ENCODE measurements at places on chromosomes 7 and 10.

DNA sequence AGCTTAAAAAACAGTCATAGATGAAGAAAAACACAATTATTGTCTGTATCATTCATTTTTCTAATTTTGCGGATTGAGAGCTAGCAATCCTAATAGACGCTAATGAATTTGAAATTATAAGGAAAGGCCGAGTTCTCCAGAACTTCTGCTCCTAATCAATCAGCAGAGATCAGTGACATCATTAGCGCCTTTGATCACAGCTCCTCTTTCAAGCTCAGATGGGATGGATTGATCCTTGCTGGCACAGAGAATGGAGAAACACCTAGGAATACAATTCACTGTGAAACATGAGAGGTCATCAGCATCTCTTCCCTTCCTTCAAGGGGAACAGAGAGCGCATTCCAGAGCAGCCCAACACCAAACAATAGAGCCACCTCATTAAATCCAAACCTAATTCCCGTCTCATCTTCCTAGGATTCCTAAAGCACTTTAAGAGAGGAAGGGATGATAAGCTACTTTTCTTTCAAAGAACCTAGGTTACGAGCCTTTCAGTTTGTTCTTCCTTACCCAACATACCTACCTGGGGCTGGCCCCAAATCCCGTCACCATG is 24.4 kb downstream of the GLI3 start:
- DNase-seq = no peak

DNA sequence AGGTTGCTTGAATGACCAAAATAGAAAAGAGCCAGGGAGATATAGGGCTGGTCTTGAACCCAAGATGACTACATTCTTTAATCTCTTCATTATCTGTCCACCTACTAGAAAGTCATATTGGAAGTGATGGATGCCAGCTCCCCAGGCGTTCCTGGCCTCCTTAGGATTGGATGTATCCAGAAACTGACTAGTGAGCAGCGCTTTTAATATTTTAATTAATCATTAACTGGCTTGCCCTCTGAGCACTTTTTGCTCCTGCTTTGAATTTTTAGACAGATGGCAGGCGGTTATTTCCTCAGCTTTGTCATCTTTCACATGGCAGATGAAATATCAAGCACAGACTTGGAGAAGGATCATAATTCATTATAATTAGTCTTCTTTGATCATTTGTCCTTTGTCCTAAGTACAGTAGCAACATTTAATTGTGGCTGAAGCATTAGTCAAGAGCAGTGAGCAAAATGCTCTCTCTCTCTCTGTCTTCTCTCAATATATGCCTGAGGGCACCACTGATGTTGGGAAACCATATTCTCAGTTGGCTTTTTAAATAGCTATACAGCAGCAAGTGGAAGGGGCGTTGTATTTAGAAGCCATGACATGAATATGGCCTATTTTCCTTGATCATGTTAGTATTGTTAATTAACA is 588.0 kb downstream of the NRG3 start:
- DNase-seq = no peak

- no peak for DNase-seq
Observed at GRCh38 chr10:78321000-78321399, 287.3 kb downstream of the RPS24 start.

DNA sequence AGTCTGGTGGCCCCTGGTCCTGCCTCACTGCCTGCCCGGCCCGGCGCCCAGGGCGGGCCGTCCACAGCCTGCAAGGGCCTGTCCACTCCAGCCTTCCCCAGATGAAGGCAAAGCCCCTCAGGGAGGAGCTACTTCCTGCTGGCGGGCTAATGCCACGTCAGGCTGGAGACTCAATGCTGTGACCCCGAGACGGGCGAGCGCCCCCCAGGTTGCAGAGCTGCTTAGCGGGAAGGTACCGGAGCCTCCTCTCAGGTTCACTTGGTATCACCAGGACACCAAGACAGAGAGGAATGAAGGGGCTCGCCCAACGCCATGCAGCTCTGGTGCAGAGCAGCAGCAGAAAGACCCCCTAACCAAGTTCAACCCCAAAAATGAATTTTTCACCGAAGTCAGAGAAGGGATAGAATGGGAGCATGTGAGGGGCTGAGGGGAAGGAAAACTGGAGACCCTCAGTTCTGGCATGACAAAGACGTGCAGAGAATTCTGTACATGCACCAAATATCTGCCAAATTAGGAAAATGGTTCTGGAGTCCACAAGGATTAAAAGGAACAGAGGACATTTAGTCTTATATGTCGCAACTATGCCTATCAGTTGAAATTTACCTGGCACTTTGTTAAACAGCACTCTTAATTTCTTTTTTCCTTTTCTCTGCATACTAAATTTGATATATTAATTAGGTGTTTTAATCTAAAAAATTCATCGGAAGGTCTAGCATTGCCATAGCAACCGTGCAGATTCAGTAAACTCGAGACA is 2.8 kb downstream of the STK32C start:
- DNase-seq = no peak

GRCh38 chr7:80581486-80582260 is 56.8 kb upstream of the CD36 start:
- no peak for DNase-seq

DNA sequence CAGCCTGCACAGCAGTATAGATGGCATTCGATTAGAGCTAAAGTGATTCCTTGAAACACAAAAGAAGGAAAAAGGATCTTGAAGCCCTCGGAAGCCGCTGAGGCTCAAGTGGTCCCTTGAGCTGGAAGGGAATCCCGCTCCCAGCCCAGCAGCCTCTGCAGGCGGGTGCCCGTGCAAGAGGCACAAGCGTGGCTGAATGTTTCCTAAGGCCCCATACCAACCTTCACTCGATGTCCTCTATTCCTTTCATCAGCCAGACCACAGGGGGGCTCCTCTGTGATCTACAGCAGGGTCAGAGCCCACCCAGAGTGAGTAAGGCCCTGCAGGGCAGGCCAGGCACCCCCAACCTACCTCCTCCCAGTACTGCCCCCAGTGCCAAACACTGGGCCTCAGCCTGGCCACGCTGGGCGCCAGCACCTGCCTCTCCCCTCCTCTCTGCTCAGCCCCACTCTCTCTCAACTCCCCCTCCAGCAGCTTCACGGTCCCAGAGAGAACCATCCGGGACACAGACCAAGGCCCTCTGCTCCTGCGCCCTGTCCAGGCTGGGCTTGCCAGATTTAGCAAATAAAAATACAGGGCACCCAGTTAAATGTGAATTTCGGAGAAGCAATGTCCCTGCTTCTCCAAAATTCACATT is 30.5 kb downstream of the EBF3 start:
- no peak for DNase-seq

DNA sequence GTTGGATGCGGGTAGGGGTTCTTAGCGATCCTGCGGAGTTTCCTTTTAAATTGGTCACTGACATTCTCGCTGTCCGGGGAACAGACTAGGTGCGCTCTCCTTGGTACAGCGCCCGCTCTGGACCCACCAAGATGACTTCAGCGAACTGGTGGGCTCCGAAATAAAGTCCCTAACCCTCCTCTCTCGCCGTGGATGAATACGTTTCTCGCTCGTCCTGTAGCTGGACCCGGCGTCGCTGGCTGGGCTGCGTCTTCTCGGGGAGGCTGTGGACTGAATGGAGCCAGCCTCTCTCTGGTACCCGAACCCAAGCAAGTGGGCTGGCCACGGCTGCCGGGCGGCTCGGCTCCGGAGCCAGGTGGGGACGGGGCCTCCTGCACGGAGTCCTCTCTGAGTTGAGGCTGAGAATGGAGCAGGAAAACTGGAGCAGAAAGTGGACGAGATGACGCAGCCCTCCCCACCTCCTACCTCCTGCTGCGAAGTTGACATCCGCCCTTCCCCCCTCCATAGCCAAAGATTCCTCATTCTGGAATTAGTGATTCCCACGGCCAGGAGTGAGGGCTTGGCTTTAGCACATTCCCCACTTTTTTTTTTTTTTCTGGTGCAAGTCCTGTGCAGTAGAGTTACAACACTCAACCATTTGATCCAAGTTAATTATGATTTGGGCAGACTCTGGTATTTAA is 1.5 kb downstream of the UNC5B start:
- peak; percentile 72 for DNase-seq

- DNase-seq = no peak
Observed at GRCh38 chr7:90210981-90211380, 559 bp upstream of the STEAP2 start.

- DNase-seq = no peak
Observed at GRCh38 chr10:91711885-91712680, 79.2 kb upstream of the PPP1R3C start.

DNA sequence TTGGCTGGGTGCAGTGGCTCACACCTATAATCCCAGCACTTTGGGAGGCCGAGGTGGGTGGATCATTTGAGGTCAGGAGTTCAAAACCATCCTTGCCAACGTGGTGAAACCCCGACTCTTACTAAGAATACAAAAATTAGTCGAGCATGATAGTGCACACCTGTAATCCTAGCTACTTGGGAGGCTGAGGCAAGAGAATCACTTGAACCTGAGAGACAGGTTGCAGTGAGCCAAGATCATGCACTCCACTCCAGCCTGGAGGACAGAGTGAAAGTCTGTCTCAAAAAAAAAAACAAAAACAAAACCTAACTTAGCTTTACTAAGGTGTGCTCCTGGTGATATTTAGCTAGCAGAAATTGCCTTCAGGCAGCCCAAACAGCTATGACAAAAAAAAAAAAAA is 24.3 kb upstream of the VDAC2 start:
- DNase-seq = no peak

DNA sequence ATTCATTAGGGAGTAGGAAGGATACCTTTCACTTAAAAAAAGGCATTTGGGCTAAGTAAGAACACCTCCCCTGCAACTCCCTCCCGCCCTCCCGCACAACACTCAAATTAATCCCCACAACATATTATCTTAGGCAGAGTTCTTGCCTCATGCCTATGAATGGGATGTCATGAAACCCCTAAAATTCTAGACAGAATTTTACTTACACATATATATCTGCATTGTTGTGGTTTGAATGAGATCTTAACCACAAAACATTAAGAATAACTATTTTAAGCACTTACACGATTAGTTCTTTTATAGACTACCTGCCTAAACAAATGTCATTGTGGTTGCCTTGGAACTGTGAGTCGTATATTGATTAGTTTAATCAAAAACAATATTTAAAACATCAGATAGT is 4.5 kb upstream of the ITGB1 start:
- DNase-seq = peak; percentile 34

- no peak for DNase-seq
Observed at GRCh38 chr7:128131731-128132130, 100.5 kb upstream of the LRRC4 start.

DNA sequence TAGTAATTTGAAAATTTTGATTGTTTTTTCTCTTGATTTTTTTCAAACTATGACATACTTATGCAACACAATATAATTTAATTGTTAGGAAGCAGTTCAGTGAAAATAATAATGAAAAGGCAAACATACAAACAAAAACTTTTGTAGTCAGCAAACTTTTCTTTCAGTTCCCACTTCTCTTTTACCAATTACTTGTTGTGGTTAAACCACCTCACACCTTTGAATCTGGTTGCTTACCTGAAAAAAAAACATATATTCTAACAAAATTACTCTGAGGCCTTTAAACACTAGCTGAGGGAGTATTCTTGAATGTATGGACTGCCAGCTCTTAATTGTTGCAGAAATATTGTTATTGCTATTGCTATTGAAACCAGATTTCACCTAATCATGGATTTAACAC is 266.2 kb upstream of the SEMA3C start:
- DNase-seq = no peak

GRCh38 chr7:157097569-157097968 is 41.2 kb upstream of the UBE3C start:
- no peak for DNase-seq

GRCh38 chr10:12438919-12439692 is 89.8 kb downstream of the CAMK1D start:
- DNase-seq = no peak
